ENCODE measurements at places on chromosomes 2 and 18.

DNA sequence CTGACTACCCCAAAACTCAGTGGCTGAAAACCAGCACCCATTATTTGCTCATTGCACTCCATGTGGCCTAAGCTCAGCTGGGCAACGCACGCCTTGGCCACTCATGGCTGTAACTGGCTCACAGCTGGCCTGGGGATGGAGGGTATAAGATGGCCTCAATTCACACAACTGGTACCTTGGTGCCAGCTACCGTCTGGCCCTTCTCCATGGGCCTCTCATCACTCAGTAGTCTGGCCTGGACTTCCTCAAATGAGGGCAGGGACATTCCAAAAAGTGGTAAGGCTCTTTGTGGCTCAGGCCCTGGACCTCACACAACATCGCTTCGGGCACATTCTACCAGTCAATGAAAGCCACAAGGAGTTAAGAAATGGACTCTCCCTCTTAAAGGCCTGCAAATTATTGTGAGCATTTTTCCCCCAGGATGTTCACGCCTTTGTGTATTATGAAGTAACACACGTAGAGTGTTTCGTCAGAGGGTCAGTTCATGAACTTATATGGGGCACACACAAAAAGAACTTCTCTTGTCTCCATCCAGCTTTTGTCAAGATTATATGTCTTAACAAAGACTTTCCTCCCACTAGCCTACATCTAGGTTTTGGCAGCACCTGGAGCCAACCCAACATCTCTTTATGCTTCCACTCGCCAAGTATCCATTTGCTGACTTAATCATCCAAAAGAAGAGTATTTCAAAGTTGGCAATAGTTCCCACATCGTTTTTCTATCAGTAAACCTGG lies 145.2 kb downstream of the CCBE1 start:
- DNase-seq = no peak

GRCh38 chr2:231161877-231162329 lies 36.5 kb upstream of the ARMC9 start:
- no peak for DNase-seq

- no peak for DNase-seq
Measured at GRCh38 chr18:26502823-26503222, 45.5 kb downstream of the KCTD1 start.

GRCh38 chr2:117723888-117724434 lies 90.5 kb upstream of the DDX18 start:
- no peak for DNase-seq

- DNase-seq = no peak
Measured at GRCh38 chr2:233996000-233996399, 54.5 kb upstream of the SPP2 start.

GRCh38 chr2:210528716-210529115 lies 27.7 kb upstream of the CPS1 start:
- DNase-seq = no peak

DNA sequence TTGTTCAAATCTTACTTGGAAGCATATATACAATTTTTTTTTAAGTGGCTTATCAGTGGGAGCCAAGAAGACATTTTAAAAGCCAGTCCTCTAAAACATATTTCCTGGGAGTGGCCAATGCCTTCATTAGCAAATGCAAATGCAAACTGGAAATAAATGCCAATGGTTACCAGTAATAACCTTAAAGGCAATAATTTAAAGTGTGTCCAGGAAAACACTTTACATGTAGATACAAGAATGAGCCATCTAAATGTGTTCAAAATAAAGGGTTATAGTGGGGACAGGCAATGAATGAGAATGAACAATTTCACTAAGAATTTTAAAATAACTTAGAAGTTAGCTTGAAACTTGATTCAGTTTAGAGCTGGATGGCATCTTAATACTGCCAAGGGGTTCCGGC lies 64.2 kb downstream of the FARSB start:
- DNase-seq = no peak

DNA sequence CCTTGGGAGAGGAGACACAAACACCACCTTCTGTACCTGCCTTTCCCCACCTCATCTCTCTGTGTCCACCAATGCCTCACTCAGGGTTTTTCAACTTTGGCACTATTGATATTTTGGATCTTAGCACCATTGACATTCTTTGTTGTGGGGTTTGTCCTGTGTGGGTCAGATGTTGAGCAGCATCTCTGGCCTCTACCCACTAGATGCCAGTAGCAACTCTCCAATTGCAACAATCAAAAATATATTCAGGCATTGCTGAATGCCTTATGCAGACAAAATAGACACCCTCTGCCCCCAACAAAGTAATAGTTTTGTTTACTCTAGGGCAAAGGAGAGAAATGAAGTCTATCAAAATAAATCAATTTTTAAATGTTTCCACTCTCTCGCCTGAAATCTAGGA lies 1384.3 kb upstream of the NXPH2 start:
- DNase-seq = no peak

DNA sequence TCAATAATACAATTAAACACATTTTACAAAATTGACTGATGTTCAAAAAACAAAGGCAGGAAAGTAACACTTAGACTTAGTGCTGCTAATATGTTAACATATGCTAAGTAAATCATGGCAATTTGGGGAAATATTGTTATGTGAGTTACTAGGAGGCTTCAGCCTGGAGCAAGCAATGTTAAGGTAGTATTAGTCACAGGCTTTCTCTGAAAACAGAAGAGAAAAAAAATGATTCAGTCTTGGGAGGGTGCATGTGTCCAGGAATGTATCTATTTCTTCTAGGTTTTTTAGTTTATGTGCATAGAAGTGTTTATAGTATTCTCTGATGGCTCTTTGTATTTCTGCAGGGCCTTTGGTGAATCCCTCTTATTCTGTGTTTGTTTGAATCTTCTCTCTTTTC lies 345.8 kb upstream of the TFPI start:
- DNase-seq = no peak

DNA sequence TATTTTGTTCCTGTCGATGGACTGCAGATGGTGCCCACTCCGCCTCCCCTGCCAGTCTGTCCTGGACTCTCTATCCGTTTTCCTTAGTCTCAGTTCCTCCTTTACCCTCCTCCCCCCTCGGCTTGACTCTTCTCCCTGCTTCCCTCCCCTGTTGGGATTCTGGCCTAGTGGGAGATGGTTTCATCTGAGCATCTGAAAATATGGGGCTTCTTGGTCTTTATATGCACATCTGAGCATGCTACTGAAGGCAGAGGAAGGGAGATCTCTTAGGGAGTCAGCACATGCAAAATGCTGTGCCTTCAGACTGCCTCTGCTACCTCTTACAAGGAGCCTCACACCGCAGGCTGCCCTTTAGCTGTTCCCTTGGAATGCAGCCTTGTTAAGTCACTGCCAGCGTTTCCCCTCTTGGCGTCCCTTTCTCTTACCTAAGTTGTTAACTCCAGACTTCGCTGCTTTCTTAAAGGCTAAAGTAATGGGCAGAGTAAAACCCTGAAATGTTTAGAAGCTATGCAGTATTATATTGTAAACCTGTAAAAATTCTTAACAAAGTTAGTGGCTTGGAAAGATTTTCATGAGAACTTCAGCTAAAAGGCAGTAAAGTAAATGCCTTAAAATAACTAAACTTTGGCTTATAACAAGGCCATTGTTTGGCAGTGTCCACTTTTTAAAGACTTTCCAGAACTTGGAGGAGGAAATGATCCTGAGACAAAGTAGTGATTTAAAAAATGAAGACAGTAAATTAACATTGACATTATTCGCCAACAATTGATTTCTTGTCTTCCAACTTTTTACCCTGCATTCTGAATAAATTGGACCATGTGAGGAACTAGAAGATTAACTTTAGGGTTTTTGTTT lies 49.8 kb downstream of the LDLRAD4 start:
- DNase-seq = no peak

DNA sequence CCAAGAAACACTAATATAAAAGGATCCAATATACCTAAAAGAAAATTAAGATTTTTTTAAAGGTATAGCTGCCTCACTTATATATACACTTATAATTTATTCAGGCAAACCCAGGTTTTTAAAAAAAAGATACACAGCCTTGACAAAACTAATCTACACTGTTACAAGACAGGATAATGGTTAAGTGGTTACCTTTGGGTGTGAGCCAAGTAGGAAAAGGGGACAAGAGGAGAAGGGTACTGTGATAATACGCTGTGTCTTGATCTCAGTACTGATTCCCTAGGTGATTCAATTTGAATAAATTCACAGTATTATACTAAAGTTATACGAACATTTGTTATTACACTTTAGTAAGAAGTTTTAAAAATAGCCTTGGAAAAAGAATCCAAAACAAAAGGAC lies 30.6 kb downstream of the KLHL41 start:
- no peak for DNase-seq

DNA sequence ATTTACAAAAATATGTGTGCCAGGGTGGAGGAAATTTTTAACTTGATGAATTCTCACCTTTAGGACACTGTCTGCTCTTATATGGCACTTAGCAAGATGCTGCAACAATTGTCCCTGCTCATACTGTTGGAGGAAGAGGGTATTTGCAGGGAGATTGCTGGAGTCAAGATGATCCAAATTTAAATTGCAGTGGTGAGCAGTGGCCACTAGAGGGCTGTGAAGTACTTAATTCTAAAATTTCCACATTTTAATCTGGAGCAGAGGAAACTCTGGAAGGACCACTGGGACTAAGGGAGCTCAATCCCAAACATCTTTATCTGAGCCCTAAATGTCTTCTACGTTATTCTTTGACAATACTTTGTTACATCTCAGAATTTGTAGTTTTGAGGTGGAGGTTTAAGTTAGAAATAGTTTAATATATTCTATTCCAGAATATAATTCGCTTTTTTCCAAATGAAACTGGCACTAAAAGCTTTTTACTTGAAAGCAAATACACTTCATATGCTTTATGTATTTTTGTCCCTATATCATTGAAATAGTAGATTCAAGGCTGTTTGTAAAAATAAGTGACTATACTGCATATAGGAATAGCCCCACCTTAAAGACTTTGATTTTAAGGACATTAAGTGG lies 33.0 kb upstream of the PTH2R start:
- DNase-seq = peak; percentile 17

DNA sequence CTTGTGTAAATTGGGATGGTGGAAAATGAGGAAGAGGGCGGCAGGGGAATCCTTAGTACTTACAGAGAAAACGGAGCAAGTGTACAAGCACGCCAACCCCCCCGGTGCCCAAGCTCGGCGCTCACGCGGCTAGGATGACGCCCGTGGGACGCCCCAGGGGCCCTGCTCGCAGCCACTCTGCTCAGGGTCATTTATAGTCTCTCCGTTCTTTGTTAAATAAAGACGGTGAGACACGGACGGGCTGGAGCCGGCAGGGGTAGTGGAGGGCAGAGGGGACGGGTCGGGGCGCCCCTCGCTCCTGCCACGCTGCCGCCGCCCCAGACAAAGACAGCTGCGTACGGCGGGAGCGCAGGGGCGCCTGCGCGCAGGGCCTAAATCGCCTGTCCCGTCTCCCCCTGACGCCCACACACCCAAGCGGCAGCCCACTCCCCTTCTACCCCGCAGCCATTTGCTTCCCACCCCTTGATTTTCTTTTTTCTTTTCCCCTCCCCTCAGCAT lies 37.8 kb downstream of the PCBP1 start:
- no peak for DNase-seq

DNA sequence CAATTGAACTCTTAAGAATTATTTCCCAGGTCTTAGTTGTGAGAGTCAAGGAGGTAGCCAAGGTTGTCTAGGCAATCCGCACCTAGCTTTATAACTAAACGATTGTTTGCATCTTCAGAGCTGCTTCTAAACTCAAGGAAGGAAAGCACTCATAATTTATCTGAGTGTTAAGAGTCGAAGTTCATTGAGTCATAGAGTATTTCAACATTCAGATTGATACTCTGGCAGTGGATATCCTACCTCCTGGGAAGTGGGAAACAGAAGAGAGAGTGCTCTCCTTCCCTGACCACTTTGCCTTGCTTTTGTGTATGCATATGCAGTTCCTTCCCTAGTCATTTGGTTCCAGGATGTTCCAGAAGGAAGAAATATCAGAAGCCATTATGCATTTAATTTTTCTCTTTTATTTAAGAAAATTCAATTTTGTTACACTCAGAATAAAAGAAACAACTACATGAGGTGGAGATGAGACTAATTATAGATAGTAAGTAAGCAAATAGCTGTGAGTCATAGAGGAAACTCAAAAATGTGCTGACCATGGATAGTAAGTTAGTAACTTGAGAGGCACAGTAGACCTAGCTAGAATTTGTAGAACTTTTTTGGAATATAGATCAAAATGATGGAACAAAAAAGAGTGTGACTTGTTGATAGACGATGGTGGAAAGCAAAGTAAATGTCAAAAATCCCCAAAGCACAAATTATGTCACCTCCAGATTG lies 35.4 kb upstream of the FSHR start:
- DNase-seq = no peak

DNA sequence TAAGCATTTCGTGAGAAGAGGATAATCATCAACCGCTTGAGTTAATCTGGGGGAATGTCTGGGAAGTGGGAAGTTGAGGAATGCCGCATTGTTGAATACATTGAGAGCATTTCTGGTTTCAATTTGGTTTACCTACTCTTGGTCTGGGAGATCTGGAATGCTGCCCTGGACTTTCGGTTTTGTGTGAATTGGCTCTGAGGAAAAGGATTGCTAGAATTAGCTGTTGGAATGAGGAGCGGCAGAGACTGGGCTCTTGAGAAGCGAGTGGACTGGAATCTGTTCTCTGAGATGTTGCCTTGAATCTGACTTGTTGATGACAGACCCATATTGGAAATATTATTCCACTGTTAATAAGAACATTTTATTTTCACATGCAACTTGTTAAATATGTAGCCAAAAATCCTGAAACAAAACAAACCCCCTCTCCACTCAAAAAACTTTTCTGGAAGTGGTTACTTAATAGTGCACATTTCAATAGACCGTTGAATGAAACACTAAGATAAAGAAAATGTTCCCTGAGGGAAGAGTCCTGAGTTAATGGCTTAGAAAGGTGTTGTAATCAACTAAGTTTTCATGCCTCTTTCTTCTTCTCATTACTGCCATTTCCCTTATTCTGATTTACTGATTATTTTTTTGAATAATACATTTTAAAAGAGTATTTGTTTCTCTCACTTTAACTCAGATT lies 50.8 kb downstream of the PTPRM start:
- no peak for DNase-seq

- DNase-seq = no peak
Measured at GRCh38 chr2:134177351-134177931, 76.4 kb upstream of the MGAT5 start.

- DNase-seq = no peak
Measured at GRCh38 chr18:33282142-33282541, 158.4 kb downstream of the CCDC178 start.

- DNase-seq = no peak
Measured at GRCh38 chr2:235639885-235640284, 146.0 kb downstream of the AGAP1 start.

GRCh38 chr2:49664827-49665226 lies 510.5 kb upstream of the FSHR start:
- DNase-seq = no peak

- no peak for DNase-seq
Measured at GRCh38 chr2:27689424-27689823, 25.7 kb downstream of the SLC4A1AP start.

GRCh38 chr2:11726384-11726783 lies 20.0 kb upstream of the LPIN1 start:
- no peak for DNase-seq
